Prostate gland (tissue), 2 donors: ENCODE measurements at places on chromosomes 4 and X. TPM values are rescaled to one million over a fixed set of nuclear protein-coding genes. Genes with fewer than 3 reads are reported as not detected.

DNA sequence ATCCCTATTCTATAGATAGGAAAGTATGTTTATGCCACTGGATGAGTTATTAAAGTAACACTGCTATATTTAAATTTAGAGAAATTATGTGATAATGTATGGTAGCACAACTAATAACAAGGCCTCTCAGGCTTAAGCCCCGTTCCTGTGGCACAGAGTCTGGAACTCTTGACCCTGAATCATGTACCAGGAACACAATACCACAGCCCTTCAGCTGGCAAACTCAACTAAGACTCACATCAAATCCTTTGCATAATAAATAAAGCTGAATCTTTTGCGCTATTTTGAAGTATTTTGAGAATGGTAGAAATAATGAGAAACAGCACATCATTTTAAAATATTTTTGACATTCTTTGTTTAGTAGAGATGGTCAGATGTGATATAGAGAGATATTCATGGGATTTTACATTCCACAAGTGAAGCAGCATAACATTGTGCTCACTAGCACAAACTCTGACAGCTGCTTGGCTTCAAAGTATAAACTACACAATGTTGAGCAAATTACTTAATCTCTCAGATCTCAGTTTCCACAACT lies 478.4 kb upstream of the FAM241A start:
- no peak for DNase-seq

- DNase-seq = no peak
These were observed 40.5 kb upstream of the RELL1 start for GRCh38 chr4:37726666-37727065.

- no peak for DNase-seq
These were observed 107.6 kb downstream of the DCTD start for GRCh38 chr4:182809417-182810102.

GRCh38 chrX:45815441-45815840 lies 614.8 kb upstream of the DIPK2B start:
- DNase-seq = no peak

- no peak for DNase-seq
These were observed 45.6 kb downstream of the NAT8L start for GRCh38 chr4:2104556-2105345.

DNA sequence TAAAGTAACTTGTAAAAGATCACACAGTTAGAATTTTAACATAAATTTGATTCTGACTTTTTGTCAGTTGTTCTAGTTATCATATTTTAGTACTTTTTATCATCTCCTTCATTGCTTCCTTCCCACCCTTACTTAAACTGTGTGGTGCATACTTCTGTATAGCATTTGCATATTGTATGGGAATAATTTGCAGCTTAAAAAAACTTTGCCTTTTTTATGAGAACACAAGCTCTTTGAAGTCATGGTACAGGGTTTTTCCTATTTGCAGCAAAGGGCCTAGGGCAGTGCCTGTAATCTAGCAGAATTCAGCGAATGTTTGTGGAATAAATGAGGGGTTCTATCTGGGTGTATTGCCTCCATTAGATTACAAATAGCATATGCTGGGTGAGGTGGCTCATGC lies 41.6 kb downstream of the SYNPO2 start:
- no peak for DNase-seq

- no peak for DNase-seq
These were observed 34.9 kb downstream of the POLR2B start for GRCh38 chr4:57013543-57014120.

DNA sequence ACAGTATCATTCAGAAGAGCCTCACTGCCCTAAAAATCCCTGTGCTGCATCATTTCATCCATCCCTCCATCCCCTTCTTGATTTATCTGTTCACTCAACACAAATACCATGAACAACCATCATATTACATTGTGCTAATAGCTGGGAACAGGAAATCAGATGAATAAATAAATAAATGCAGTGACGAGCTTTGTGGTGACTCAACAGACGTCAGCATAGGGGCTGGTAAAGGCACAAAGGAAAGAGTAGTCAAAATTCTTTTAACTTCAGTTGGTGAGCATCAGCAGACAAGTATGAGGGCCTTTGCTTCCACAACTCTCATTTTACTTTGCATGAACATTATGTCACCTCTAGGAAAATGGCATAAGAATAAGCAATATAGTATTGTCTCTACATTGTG lies 65.5 kb downstream of the EDNRA start:
- no peak for DNase-seq

- no peak for DNase-seq
These were observed 13.3 kb downstream of the OPHN1 start for GRCh38 chrX:68419975-68420374.

DNA sequence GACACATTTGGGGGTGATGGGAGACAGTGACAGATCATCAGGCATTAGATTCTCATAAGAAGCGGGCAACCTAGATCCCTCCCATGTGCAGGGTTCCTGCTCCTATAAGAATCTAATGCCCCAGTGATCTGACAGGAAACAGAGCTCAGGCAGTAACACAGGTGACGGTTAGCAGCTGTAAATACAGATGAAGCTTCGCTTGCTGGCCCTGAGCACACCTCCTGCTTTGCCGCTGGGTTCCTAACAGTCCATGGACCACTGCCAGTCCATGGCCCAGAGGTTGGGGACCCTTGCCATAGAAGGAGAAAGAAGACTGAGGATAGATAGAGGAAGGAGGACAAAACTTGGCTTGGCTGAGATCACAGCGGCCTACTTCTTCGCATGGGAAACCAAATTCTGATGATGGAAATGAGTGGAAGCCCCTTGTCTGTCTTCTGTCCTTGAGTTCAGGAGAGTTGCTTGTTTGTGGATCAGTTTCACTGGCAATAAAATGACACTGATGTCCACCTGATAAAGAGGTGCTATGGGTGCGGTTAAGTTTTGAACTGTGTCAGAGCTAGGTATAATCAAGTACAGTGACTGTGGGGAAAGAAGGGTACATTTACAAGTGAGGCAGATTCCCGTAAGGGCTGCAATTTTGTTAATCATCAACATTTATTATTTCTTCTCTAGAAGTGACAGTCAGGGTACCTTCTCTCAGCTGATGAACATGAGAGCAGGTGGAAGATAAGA lies 1.7 kb upstream of the TIFA start:
- no peak for DNase-seq

GRCh38 chr4:15349531-15349935 lies 78.3 kb upstream of the C1QTNF7 start:
- DNase-seq = no peak

- DNase-seq = no peak
These were observed 1.6 kb downstream of the CLOCK start for GRCh38 chr4:55545151-55545550.

DNA sequence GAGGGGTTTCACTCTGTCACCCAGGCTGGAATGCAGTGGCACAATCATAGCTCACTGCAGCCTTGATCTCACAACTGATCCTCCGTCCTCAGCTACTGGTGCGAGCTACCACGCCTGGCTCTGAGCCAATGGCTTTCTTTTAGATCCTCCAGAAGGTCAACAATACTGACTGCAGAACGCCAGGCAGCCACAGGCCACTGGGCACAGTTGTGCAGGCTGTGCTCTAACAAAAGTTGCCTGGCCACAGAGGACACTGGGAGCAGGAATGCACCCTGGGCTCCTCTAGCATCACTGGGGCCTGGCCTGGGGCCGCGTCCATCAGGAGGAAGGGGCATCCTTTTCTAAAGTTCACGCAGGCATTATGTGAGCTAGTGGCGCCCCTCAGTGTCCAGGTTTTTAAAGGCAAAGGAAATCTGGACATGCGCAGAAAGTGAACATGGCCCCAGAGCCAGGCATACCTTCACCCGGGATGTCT lies 14.9 kb upstream of the PORCN start:
- no peak for DNase-seq

GRCh38 chr4:110007217-110007616 lies 94.5 kb downstream of the EGF start:
- DNase-seq = no peak

DNA sequence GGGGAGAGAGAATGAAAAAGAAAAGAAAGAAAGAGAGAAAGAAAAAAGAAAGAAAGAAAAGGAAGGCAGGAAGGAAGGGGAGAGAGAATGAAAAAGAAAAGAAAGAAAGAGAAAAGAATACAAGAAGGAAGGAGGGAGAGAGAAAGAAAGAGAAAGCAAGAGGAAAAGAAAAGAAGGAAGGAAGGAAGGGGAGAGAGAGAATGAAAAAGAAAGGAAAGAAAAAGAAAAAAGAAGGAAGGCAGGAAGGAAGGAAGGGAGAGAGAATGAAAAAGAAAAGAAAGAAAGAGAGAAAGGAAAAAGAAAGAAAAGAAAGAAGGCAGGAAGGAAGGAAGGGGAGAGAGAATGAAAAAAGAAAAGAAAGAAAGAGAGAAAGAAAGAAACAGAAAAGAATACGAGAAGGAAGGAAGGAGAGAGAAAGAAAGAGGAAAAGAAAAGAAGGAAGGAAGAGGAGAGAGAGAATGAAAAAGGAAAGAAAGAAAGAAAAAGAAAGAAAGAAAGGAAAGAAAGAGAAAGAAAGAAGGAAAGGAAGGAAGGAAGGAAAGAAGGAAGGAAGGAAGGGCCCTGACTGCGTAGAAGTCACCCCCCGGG lies 15.1 kb upstream of the P2RY8 start:
- DNase-seq = no peak

DNA sequence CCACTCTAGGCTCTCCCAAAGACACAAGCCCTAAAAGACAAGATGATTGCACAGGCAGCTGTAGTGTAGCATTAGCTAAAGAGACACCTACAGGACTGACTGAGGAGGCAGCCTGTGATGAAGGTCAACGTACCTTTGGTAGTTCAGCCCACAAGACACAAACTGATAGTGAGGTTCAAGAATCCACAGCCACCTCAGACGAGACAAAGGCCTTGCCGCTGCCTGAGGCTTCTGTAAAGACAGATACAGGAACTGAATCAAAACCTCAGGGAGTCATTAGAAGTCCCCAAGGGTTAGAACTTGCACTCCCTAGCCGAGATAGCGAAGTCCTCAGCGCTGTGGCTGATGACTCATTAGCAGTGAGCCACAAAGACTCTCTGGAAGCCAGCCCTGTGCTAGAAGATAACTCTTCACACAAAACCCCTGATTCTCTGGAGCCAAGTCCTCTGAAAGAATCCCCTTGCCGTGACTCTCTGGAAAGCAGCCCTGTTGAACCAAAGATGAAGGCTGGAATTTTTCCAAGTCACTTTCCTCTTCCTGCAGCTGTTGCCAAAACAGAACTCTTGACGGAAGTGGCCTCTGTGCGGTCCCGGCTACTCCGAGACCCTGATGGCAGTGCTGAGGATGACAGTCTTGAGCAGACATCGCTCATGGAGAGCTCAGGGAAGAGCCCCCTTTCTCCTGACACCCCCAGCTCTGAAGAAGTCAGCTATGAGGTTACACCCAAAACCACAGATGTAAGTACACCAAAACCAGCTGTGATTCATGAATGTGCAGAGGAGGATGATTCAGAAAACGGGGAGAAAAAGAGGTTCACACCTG lies 306.3 kb downstream of the ANK2 start:
- DNase-seq = no peak

- DNase-seq = no peak
These were observed 421.5 kb downstream of the NLGN4X start for GRCh38 chrX:5807181-5807580.

DNA sequence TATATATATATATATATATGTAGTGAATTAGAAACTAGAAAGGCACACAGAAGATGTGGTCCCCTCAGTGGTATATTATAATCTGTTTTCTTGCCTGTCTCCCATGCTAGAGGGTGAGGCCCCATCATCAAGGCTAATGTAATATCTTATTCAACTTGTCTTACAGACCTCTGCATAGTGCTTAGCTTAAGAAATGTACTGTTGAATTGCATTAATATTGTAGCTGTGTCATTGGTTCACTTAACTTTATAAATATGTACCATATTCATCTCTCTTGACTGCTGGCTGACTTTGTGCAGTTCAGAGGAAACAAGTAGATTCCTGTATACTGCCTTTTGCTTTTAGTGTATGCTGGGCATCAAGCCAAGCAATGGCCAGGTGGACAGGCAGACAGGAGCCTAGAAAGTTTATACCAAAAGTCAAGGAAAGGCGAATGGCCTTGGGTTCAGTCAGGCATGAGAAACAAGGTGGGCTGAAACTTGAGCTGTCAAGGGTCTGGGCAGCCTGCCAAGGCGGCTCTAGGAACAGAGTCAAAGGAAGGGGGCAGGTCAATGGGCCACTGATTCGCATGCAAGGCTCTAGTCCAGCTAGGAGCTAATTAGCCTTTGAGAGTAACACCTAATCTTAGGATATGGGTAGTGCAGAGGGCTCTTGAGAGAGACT lies 78.8 kb upstream of the LEF1 start:
- no peak for DNase-seq

- no peak for DNase-seq
These were observed 86.1 kb downstream of the CPE start for GRCh38 chr4:165464813-165465381.

DNA sequence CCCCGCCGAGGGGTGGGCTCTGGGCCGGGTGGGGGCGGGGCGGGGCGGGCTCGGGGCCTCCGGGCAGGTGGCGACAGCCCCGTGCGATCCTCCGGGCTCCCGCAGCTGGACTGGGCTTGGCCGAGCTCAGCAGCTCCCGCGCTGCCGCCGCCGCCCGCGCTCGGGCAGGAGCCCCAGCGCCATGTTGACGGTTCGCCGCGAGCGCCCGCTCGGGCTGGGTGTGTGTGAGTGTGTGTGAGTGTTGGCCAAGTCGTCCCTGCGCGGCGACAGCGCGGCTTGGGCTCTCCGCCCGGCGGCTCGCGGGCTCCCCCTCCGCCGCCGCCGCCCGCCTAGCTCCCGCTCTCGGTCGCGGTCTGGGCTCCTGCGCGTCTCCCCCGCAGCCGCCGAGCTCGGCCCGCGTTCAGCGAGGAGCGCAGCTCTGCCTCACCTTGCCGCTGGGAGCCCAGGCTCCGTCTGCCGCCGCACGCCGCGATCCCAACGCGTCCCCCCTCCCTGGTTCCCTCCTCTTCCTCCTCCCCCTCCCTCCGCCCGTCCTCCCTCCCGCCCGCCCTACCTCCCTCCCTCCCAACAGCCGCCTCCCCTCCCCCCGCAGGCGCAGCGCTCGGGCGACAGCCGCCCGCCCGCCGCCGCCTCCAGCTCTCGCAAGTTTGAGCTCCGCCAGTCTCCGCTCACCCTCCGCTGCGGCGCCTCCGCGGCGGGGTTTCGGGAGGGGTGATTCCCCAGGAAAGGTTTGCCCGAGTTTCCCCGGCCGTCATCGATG lies at the start of gene BCOR:
BCOR (minus strand) TSS at position 455 of the 760 bp plus-strand sequence. CDS start 20,029 bp downstream, outside the sequence.
- DNase-seq = peak; percentile 65

- DNase-seq = no peak
These were observed 31.0 kb downstream of the TRPC5 start for GRCh38 chrX:112051576-112051975.

GRCh38 chr4:42574870-42575430 lies 82.0 kb downstream of the ATP8A1 start:
- no peak for DNase-seq

DNA sequence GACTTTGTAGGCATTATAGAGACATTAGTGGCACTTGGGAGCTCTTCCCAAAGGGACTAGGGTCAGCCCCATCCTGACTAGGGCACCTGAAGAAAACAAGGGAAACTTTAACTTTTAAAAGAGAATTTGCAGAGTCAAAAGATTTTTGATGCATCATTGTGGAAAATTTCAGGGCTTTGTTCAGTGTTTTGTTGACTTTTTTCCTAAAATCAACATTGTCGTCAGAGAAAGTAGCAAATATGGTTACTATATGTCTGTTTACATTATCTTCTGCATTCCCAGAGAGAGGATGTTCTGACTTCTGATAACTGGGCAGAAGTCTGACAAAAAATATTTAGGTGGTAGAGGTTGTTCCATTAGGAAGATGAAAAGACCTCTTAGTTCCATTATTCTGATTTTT lies 51.9 kb downstream of the LUZP4 start:
- no peak for DNase-seq

CMC4 gene
- 27.4 TPM for total RNA-seq

HSFX3 gene
- 0.50 TPM for total RNA-seq

RPS6KA6 gene
- total RNA-seq = 5.3 TPM

GC gene
- not detected for total RNA-seq

SLC2A9 gene
- total RNA-seq = 9.8 TPM

RAB40A gene
- total RNA-seq = 1.5 TPM

CCSER1 gene
- 32.2 TPM for total RNA-seq

RASL11B gene
- total RNA-seq = 27.1 TPM
